ENCODE measurements at places on chromosomes 4 and X. TPM values are rescaled to one million over a fixed set of nuclear protein-coding genes. Genes with fewer than 3 reads are reported as not detected.

DNA sequence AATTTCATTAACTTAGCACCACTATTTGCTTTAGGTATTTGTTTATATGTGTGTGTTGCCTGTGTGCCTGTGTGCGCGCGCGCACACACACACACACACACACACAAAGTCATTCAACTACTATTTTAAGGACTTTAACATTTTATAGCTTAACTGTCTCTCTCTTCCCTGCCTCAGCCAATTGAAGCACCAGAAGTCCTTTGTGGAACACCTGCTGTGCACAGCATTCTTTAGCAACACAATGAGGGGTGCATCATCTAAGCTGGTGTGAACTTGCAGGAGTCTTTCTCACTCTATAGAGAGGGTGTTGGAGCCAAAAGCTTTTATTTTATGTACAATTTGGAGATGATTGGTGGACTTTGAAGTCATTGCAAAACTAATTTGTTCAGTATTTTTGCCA, 31.3 kb downstream of the SLIT2 start:
- H3K4me3 ChIP-seq: no peak overlapping the region
- no peak overlapping the region for H3K27ac ChIP-seq
- no peaks in the 10 kb centered on the region for H3K27me3 ChIP-seq
- H3K4me1 ChIP-seq: no peaks in the 10 kb centered on the region
- no peak for DNase-seq

GRCh38 chr4:20944451-20944850, 244.2 kb downstream of the PACRGL start:
- no peak overlapping the region for H3K27ac ChIP-seq
- no peaks in the 10 kb centered on the region for H3K4me1 ChIP-seq
- H3K27me3 ChIP-seq: no peaks in the 10 kb centered on the region
- H3K4me3 ChIP-seq: no peak overlapping the region
- DNase-seq: no peak

DNA sequence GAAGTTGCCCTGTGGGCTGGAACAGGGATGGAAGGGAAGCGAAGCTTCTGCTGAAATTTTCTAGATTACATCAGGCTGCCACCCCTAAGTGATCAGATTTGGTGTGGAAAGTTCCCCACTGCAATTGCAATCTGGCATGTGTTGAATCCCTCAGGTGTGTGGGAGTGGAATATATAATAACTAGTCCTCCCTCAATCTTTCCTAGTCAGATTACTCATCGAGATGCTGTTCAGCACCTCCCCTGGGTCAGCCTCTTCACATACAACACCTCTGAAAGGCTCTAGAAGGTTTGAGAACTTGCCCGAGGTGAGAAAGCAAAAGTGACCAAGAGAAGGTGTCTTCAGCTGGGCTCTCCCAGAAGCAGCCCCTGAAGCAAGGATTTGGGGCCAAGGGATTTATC, 336.8 kb downstream of the BCOR start:
- no peak for DNase-seq
- H3K4me3 ChIP-seq: no peak overlapping the region
- no peaks in the 10 kb centered on the region for H3K27me3 ChIP-seq
- no peak overlapping the region for H3K27ac ChIP-seq
- no peaks in the 10 kb centered on the region for H3K36me3 ChIP-seq

GRCh38 chr4:120105472-120105871, 38.8 kb upstream of the MAD2L1 start:
- DNase-seq: no peak
- H3K4me3 ChIP-seq: no peak overlapping the region
- no peak overlapping the region for H3K27ac ChIP-seq
- no peaks in the 10 kb centered on the region for H3K27me3 ChIP-seq
- H3K4me1 ChIP-seq: no peaks in the 10 kb centered on the region

DNA sequence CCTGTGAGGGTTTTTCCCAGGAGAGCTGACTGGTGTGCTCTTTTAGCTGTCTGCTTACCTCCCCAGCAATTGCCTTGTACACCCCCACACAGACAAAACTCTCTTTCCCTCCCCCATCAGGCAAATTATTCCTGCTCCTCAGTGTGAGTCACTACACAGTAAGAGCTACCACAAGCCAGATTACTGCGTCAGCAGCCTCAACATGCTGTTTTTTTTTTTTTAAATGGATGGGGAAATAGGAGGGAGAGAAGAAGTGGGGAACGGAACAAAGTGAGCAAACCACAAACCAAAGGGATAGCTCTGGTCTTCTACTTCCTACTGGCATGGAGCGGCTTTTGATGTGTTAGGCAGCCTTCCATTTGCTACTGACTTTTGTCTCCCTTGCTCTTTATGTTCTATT, 107.5 kb upstream of the ACSL4 start:
- H3K36me3 ChIP-seq: no peaks in the 10 kb centered on the region
- peak; percentile 47 for DNase-seq
- no peaks in the 10 kb centered on the region for H3K27me3 ChIP-seq

DNA sequence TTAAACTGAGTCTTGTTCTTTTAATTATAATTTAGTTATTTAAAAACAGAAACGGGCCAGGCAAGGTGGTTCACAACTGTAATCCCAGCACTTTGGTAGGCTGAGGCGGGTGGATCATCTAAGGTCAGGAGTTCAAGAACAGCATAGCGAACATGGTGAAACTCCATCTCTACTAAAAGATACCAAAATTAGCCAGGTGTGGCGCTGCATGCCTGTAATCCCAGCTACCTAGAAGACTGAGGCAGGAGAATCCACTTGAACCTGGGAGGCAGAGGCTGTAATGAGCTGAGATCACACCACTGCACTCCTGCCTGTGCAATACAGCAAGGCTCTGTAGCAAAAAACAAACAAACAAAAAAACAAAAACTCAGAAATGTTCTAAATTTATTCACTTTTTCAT, 852.9 kb downstream of the TECRL start:
- H3K27me3 ChIP-seq: no peaks in the 10 kb centered on the region
- no peak for DNase-seq
- no peak overlapping the region for H3K4me3 ChIP-seq
- H3K36me3 ChIP-seq: no peaks in the 10 kb centered on the region

DNA sequence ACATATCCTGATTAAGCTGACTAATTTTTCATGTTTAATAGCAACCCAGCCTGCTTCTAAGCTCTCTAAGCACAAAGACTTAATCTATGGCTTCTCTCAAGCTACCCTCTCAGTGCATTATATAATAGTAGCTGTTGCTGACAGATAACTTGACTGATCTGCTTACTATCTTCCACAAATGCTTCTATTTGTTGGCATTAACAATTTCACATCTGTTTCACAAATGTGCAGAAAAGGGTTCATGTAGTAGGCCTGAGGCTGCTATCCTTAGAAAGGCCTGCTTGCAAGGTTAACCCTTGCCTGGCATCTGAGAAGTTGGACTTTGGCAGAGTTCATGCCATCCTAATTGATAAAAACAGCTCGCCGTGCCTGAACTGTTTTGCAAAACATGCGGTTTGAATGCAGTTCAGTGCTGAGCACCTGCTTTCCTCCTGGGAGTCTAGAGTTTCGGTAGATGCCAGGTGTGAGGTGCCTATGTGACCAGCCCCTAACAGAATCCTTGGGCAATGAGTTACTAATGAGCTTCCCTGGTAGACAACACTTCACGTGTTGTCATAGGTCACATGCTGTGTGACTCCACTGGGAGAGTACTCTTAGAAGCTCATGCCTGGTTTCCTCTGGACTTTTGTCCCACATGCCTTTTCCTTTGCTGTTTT, 68.4 kb downstream of the NSG1 start:
- no peaks in the 10 kb centered on the region for H3K27me3 ChIP-seq
- no peak overlapping the region for H3K4me3 ChIP-seq
- H3K4me1 ChIP-seq: no peaks in the 10 kb centered on the region
- no peak overlapping the region for H3K27ac ChIP-seq
- H3K36me3 ChIP-seq: peaks cover 35% of the 10 kb centered on the region

DNA sequence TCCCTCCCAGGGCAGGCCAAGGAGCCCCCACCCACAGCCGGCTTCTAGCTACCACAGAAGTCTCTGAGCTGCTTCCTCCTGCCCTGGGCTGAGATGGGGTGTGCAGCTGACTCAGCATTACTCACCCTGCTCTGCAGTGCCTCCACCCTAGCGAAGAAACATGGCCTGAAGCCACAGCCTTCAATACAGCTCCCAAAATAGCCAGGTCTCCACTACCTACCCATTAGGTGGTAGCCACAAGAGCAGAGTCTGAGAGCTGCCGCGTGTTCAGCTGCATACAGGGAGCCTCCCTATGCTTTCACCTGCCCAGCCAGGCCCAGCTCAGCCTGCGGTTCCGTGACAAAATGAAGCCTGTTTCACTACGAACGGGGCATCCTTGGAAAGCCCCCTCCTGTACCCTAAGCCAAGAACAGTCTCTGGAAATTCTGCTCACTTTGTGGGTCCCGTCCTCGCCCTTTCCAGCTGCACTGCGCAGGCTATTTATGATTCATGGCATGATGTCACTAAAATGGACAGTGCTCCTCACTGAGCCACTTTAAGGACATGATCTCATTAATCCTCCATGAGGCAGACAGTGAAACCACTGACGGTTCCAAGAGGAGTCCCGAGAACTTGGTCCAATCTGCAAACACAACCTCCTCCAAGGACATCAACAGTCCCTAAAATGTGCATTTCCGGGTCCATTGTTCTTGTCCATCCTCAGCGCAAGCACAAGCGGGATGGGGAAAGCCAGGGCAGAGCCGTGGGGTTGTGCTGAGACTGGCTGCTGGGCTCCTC, 20.2 kb downstream of the WDR1 start:
- no peaks in the 10 kb centered on the region for H3K27me3 ChIP-seq
- peaks cover 99% of the 10 kb centered on the region for H3K36me3 ChIP-seq
- peak; percentile 75 for DNase-seq

DNA sequence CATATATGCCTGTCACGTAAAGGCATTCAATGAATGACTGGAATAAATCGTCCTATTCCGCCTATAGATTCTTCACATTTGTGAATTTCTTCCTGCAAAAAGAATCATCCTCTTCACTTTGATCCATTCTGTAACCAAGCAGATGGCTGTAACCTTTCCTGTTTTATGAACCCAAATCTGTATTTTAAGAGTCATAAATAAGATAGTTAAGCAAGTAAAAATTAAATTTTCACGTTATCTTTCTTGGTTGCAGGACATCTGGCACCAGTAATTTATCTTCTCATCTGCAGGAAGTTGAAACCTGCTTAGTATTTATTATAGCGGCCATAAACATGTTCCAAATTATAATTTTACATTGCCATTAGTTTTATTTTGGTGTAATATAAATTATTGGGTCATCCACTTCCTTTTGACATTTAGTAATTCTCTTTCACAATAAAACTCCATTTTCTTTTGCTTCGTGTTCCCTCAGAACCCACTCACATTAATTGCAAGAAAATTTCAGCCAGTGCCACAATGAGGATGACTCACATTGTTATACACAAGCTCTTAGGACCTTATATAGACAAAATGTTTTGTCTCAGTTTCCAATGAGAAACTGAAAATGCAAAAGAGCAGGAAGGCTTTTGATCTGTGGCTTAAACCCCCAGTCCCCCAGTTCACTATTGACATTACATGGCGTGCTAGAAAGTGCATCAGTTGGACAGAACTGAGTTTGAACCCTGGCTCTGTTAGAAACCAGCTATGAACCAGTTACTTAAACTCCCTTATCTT, 51.1 kb downstream of the TMEM156 start:
- DNase-seq: no peak
- H3K27ac ChIP-seq: no peak overlapping the region
- H3K4me1 ChIP-seq: no peaks in the 10 kb centered on the region

GRCh38 chrX:12269484-12269883, 131.2 kb downstream of the FRMPD4 start:
- H3K4me1 ChIP-seq: no peaks in the 10 kb centered on the region
- no peak for DNase-seq
- no peak overlapping the region for H3K27ac ChIP-seq
- H3K36me3 ChIP-seq: no peaks in the 10 kb centered on the region

- no peak for DNase-seq
- no peak within 1 kb of the TSS for H3K27ac ChIP-seq
- no peaks in the 10 kb centered on the region for H3K4me1 ChIP-seq
- no peaks in the 10 kb centered on the region for H3K36me3 ChIP-seq
- no peaks in the 10 kb centered on the region for H3K27me3 ChIP-seq
These were observed at the start of gene GPR34 for GRCh38 chrX:41688835-41689234. Gene GPR34, plus strand, starts transcription at chrX:41688973. Its CDS starts 6,661 bp downstream, at chrX:41695634.

DNA sequence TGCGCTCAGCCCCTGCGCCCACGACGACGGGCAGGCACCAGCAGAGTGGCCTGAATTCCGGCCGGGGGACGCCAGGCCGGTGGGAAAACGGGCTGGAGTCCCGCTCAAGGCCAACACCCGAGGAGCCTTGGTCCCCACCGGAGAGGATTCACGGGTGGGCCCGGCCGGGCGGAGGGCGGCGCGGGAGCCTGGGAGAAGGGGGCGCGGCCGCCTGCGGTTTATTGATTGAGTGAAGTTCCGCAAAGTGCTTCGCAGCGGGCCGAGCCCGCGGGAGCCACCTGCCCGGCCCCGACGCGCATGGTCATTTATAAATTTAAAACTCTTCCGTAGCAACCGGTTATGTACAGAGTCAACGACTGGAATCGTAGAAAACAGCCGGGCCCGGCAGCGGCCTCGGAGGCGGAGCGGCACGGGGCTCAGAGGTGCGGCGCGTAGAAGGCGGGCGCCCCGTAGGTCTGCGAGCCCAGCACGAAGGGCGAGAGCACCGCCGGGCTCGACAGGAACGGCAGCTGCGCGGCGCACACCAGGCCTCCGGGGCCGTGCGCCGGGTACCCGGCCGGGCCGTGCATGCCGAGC, 3.6 kb downstream of the NKX1-1 start:
- no peak overlapping the region for H3K27ac ChIP-seq
- no peaks in the 10 kb centered on the region for H3K36me3 ChIP-seq
- H3K4me1 ChIP-seq: peaks cover 36% of the 10 kb centered on the region
- DNase-seq: no peak
- no peak overlapping the region for H3K4me3 ChIP-seq

DNA sequence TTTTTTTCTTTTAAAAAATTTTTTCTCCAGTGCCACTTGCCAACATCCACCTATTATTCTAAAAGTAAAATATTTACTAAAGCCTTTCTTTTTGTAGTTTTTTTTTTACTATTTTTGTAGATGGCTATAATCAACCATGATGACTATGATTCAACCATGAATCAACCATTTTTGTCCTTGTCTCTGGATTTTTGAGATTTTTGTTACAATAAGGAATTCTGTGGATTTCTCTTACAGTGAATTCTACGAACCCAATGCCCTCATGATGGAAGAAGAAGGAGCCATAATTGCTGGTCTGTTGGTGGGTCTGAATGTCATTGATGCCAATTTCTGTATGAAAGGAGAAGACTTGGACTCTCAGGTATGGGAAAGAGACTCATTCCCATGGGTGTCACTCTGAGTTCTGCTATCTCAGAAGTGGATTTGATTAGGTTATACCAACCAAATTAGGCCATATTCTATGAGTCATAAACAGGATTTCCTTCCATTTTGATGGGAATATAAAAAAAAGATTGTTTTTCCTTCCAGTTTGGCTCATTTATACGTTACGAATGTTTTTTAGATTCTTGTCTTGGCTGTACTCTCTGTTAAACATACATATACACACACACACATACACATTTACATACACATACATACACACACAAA, 46.7 kb downstream of the RUFY3 start:
- H3K27me3 ChIP-seq: no peaks in the 10 kb centered on the region
- DNase-seq: no peak
- H3K27ac ChIP-seq: no peak overlapping the region
- H3K4me1 ChIP-seq: no peaks in the 10 kb centered on the region
- H3K36me3 ChIP-seq: peaks cover 26% of the 10 kb centered on the region

CACNA1F gene
- total RNA-seq: 0.04 TPM

FGFR3 gene
- 60.4 TPM for total RNA-seq

RAI2 gene
- not detected for total RNA-seq

XPNPEP2 gene
- total RNA-seq: not detected

GABRQ gene
- 2.3 TPM for total RNA-seq

MFAP3L gene
- total RNA-seq: 0.31 TPM

SPARCL1 gene
- total RNA-seq: 0.71 TPM

Data from K562 (cell line).